ENCODE measurements at places on chromosomes 2 and 18.
A peak's percentile ranks its signal among the peaks of the same experiment; 100 is the strongest.

- DNase-seq, result no peak
These were observed 38.9 kb downstream of the SETBP1 start for GRCh38 chr18:44719519-44720060.

GRCh38 chr2:101149241-101150192 is 1.7 kb downstream of the TBC1D8 start:
- no peak for DNase-seq

DNA sequence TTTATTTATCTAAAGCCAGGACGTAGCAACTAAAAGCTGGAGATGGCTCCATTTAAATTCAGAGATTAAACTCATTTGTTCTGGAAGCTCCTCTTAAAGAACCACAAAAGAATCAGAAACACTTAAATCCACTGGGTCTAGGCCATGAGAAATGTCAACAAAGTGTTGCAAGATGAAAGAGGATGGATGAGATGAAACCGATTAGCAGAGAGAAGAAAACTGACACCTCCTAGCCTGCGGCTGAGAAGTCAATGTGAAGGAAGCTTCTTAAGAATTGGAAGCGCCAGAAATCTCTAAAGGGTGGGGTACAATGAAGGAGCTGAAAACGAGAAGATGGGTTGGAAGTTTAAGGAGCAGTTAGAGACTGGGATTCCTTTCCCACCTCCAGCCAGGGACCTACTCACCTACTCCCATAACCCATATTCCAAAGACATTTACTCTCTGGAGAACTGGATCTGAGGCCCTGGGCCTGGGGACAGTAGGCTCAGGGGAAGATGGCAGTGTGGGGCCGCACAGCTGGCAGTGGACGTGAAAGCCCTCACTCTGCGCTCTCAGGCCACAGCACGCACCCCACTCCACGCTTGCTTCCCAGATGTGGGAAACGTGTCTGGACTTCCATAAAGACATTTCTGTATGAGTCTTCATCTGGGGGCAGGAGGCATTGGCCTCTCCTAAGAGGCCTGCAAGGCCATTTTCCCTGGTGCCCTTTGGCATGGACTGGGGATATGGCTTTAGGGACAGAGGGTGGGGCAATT is 188.4 kb downstream of the LOXHD1 start:
- DNase-seq, result no peak

DNA sequence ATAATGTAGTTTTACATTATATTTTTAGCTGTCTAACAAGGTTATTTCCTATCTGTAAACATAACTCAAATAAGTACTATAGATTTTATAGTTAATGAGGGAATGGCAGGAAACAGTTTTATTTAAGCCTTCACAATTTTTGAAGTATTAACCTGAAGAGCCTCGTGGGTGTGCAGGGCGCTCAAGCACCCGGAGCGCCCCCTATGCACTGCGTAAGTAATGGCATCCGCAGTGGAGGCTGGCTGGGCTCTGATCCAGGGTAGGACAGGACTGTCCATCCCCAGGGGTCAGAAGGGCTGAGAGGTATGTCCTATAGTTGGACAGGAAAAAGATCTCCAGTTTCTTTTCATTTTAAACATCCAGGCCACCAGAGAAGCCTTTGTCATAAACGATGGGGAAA is 8.2 kb upstream of the GBX2 start:
- peak; percentile 72 for DNase-seq

DNA sequence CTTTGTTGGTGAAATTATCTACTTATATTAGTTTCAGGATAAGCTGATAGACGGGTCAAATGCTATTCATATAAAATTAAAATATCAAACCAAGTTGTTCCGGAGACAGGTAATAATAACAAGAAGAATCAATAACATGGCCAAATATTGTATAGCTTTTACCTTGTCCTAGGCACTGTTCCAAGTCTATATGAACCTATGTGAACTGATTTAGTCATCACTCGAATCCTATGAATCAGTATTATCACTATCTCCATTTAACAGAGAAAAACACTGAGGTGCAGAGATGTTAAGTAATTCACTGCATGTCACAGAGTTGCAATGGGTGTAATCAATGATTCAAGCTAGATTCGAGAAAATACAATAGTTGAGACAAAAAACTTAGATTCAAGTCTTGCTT is 40.0 kb upstream of the TRIB2 start:
- no peak for DNase-seq

GRCh38 chr2:233972941-233973575 is 55.9 kb downstream of the TRPM8 start:
- DNase-seq, result no peak

DNA sequence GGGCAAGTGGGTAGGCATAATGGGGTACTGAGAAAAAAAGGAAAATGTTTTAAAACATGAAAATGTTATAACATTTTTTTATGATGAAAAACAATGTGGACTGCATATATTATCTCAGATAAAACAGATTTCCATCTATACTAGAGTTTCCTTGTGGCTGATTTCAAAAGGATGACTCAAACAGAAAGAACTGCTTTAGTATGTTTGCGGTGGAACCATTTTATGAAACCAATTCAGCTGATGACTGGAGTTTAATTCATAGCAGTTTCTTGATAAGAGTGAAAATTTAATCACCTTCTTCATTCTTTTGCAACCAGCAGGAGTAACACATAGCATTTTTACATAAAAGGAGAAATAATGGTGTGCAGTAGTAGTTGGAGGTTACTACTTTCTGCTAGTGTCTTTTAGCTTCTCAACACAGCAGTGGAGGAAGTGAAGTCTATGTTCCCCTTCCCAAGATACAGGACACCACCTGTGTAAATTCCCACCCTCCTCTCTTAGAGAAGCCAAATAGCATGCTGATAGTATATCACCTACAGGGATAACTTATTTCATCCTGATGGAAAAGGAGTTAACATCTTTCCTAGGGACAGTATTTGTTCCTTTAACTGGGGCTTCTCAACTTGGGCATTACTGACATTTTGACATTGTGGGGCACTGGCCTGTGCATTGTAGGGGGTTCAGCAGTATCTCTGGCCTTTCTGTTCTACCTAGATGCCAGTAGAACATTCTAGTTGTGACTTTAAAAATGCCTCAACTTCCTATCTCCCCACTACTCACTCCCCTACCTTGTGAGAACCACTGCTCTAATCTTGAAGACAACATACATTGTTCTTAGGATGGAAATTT is 29.9 kb downstream of the PELI1 start:
- DNase-seq, result no peak

DNA sequence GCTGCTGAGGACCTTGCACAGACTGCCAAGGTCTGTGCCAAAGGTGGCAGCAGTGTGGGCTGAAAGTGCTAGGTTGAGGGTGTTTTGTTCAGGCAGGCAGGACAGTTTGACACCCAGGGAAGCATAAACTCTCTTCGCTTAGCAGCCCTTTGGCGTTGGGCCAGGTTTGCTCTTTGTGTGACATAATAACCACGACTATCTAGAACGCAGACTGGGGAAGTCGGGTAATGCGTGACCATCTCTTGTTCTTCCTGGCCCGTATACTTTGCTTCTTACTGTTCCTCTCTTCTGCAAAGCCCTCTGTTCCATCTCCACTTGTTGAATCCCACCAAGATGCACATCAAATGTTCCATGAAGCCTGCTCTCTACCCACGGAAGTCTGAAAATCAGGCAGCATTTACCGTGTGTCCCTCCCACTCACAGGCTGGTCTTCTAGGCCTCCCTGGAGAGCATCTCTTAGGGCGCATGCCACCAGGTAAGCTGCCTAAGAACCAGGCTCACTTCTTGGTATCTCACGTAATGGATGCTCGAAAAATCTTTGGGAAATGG is 96.7 kb upstream of the LMAN1 start:
- DNase-seq, result no peak

GRCh38 chr2:238973038-238973739 is 125.3 kb downstream of the TWIST2 start:
- DNase-seq, result no peak

DNA sequence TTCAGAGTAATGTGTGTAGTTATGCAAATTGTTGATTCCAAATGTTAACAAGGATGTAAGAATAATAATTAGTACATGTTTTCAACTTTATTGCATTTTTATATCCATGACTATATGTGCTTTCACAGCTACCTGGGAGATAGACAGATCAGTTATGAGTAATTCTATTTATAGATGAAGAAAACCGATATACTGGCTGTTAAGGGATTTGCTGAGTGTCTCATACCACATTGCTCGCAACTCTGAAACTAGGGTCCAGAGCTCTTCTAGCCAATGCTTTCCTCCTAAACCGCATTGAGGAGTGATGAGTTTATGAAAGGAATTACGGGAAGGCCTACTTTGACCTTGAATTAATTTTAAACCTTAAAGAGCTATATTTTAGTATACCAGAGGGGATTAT is 202.3 kb downstream of the MYO3B start:
- DNase-seq, result no peak

DNA sequence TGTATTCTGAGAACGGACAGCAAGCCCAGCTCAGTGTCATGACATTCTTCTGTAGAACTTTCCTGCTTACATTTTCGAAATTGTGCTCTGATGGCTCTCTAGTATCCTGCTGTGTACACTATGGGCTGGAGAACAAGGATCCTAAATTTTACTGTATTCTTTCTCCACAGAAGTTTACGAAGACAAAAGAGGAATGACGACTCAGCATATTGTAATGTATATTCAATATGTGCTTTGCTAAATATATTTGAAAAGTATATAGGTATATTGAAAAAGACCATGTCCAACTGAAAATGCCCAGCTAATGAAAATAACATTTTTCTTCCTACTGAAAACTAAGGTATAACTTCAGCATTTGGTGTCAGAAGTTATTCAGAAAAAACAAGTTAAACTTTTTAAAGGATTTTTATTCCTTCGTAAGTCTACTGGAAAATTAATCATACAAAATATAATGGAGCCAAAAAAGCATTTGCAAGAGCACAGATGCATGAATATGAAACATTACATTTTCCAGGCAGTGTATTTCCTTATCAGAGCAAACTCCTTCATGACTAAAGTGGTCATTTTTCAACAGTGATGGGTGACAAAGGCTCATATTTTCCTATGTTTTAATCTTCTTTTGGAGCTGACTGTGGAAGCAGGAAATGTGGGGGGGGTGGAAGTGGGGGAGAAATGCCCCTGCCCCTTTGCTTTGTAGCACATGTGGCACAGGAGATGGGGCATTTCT is 143.8 kb upstream of the THUMPD2 start:
- no peak for DNase-seq

- no peak for DNase-seq
These were observed 5.9 kb upstream of the DLX2 start for GRCh38 chr2:172108587-172108930.

- DNase-seq, result no peak
These were observed 176.4 kb downstream of the TMEM247 start for GRCh38 chr2:46655551-46656436.

DNA sequence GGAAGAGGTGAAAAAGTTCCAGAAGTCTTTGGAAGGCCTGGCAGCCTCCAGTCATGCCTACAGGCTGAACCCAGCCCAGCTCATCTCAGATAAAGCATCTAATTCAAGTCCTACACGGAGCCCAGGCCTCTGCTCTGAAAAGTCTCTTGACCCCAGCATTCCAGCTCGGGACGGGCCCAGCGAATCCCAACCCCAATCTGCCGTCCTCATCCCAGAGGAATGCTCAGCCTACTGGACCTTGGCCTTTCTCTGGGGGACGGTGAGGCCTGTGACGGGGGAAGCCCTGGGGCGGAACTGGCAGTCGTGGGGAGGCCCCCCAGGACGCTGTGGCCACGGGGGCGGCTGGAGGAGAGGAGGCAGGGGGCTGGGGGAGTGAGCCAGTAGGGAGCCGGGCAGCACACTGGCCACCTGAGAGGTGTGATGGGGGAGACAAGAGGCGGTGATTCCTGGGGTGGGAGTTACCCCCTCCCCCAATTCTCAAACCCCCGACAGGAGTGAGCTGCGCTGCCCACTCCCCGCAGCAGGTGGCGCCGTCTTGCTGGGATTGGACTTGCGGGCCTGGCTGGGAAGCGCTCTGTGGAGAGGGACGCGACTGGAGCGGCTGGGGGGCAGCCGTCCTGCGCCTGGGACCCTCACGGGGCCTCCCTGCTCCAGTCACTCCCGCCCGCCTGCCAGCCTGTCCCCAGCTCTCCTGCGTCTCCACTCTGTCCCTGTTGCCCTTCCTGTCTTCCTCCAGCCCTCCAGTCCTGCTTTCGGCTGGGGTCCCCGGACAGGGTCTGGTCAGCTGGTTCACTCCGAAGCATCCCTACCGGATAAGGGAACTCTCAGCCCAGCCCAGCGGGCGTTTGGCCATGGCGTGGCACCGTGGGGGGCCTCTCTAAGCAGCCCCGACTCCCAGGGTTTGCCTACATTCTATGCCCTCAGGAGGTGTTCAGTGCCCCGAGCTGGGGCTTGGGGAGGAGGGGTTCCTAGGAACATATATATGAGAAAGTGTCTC is 182.6 kb upstream of the HAAO start:
- peak; percentile 86 for DNase-seq

- no peak for DNase-seq
These were observed 101.3 kb downstream of the LOXHD1 start for GRCh38 chr18:46555724-46556123.

GRCh38 chr2:38653715-38654527 is 12.0 kb upstream of the GALM start:
- DNase-seq, result no peak

- DNase-seq, result no peak
These were observed 5.4 kb upstream of the CDCA7 start for GRCh38 chr2:173349287-173349686.

- no peak for DNase-seq
These were observed 118.8 kb upstream of the LHCGR start for GRCh38 chr2:48874282-48874681.

DNA sequence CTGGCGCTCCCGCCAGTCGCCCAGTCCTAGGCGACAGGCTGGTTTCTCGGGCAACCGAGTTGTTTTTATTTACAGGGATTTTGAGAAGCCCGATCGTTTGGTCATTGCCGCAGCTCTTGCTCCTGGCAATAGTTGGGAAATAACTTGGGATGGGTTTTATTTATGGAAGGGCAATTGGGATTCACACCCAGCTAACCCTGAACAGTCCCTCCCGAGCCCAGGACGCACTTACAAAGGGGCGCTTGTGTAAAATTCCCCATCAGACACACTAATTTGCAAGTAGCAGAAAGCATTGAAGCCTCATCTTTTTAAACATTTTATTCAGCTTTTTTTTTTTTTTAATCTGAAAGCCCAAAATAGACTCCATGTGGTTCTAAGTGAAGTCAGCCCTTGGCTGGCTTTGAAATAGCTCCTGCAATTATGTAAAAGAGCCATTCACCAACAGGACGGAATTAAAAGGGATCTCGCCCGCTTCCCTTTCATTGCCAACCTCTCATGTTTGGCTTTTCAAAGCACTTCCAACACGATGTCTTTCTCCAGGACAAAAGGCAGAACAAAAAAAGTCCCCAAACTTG is 3.6 kb upstream of the GBX2 start:
- no peak for DNase-seq

DNA sequence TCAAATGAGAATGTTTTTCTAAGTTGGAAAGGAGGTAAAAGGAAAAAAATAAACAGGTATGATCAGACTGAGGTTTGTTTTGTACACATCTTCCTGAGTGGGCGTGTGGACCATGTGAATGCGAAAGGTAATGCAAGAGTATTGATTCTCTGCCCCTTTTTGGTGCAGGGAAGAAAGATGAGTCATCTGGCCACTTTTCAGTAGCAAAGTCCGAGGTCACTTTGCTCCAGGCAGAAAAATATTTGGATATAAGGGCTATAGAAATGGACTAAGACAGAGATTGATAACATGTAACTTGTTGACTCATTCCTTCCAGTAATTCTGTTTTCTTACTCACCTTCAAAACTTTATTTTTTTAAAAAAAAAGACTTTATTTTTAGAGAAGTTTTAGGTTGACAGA is 130.5 kb downstream of the DSEL start:
- DNase-seq, result no peak
